ENCODE measurements at places on chromosomes 6 and 20.

- DNase-seq = no peak
Observed at GRCh38 chr6:151021896-151022295, 156.4 kb downstream of the MTHFD1L start.

DNA sequence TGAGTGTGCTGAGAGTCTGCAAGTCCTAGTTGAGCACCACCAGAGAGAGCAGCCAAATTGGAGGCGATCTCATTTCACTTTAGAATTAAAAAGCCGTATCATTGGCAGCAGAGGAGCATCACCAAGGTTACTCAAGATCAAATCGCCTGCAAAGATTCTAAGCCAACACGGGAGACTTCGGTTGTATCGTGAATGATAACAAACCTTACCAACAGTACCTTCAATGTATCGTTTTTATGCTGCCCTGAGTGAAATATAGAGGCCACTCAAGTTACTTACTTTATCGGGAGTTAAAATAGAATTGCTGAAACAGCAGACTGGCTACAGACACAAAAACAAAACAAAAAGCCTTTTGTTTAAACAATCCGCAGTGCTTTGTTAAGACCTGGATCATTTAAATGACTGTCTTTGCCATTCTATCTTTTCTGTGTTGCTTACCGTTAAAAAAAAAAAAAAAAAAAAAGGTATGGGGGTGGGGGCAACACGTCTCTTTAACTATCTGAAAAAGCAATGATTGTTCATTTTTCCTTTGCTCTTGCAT, 14.2 kb downstream of the NHSL1 start:
- no peak for DNase-seq

DNA sequence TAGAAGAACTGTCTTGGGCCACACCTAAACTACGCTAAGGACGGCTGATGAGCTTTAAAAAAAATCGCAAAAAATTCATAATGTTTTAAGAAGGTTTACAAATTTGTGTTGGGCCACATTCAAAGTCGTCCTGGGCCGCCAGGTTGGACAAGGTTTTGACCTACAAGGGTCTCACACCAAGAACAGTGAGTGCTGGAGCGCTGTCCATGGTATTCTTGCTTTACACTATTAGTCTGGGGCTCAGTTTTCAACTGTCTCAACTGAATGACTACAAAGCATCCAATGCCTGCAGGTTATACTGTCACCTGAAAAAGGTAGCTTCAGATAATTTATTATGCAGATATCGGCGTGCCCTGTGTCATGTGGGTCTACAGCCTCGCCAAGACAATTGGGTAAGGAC, 3.7 kb upstream of the FAXC start:
- DNase-seq = no peak

- DNase-seq = no peak
Observed at GRCh38 chr6:109695468-109695867, 4.4 kb downstream of the FIG4 start.

DNA sequence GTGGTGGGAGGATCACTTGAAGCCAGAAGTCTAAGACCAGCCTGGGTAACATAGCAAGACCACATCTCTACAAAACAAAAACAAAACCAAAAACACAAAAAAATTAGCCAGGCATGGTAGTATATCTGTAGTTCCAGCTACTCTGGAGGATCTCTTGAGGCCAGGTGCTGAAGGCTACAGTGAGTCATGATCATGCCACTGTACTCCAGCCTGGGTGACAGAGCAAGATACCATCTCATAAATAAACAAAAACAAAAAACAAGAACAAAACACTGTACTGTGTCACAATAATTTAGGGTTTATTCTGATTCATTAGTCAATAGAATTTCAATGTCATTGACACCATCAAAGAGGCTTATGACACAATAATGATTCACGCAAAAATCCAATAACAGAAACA, 1121.7 kb upstream of the MAP3K7 start:
- DNase-seq = no peak

GRCh38 chr20:33108661-33109060, 29.2 kb downstream of the BPIFB4 start:
- no peak for DNase-seq

- DNase-seq = no peak
Observed at GRCh38 chr6:125968493-125968892, 11.9 kb downstream of the HINT3 start.

DNA sequence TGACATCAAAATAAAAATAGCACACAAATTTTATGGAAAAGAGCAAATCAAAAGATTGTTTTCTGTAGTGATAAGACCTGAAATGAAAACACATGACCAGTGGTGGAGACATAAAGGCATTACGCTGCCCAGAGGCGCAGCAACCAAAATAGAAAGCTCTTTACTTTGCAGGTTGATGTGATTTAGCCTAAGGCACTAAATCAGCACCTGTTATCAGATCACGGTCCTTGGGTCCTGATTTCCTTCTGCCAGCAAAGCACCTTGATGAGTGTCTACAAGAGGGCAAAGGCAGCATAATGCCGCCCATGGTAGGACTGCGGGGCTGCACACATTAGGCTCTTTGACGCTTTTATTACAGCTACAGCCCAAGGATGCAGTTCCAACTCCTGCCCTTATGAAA, 19.3 kb upstream of the RAMACL start:
- DNase-seq = no peak

- no peak for DNase-seq
Observed at GRCh38 chr20:38203981-38204357, 38.9 kb upstream of the TGM2 start.

- no peak for DNase-seq
Observed at GRCh38 chr6:56816370-56816769, 138.5 kb upstream of the BEND6 start.

- DNase-seq = no peak
Observed at GRCh38 chr20:46171909-46172308, 53.8 kb downstream of the CD40 start.

- no peak for DNase-seq
Observed at GRCh38 chr6:21489826-21490225, 103.7 kb upstream of the SOX4 start.

DNA sequence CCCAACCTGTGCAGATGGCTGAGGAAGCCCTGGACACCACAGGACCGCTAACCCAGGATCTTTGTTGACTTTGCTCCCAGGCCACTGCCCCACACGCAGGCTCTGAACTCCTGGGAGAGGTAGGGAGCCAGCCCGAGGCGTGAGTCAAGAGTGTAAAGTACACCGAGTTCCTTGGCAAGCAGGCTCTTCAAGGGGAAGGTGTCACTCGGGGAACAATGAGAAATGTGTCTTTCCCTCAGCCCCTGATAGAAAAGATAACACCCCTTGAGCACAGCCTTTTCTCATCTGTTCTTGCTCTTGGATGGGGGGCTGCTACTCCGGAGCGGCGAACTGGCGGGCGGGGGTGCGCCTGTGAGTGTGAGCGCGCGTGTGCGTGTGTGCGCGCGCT, 472 bp upstream of the EDN3 start:
- DNase-seq = peak; percentile 57

GRCh38 chr6:29705389-29706231, 17.6 kb upstream of the HLA-F start:
- peak; percentile 43 for DNase-seq

DNA sequence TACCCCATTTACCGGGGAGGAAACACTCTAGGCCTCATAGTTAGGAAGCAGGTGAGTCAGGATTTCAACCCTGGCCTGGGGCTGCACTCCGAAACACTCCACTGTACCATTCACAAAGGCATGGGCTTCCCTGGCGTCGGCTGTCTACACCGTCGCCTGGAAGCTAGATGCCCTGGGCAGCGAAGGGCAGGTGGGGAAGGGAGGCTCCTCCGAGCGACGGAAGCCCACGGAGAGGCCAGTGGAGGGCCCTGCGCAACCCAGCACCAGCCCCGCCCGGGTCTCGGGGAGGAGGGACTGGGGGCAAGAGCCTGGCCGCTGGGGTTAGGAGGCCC, 16.1 kb downstream of the SDCBP2 start:
- DNase-seq = no peak

GRCh38 chr20:16441546-16442164, 131.6 kb downstream of the KIF16B start:
- DNase-seq = no peak

DNA sequence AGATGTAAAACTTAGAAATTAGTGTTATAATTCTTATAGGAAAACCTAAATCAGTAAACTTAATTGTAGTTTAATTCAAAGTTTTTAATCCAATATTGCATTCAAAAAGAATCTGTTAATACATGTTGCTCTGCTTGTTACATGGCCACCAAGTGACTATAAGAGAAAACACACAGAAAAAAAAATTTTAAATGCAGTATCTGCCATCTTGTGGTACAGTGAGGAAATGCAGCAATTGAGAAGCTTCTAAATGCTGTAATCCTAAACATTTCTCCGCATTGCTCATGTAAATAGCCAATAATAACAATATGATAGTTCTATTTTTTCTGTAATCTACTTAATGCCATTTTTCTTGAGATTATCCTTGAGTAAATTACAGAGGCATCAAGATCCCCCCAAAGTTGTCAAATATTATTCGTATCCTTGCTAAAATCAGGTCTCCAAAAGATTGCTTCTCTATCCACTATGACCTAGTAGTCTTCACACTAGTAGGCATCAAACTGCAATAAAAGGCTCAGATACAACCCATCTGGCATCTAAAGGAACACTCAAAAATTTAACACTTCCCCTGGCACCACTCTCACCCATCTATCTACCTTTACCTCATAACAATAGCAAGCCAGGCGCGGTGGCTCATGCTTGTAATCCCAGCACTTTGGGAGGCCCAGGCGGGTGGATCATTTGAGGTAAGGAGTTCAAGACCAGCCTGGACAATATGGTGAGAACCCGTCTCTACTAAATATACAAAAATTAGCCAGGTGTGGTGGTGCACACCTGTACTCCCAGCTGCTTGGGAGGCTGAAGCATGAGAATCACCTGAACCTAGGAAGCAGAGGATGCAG, 34.6 kb downstream of the HDAC2 start:
- DNase-seq = peak; percentile 5

DNA sequence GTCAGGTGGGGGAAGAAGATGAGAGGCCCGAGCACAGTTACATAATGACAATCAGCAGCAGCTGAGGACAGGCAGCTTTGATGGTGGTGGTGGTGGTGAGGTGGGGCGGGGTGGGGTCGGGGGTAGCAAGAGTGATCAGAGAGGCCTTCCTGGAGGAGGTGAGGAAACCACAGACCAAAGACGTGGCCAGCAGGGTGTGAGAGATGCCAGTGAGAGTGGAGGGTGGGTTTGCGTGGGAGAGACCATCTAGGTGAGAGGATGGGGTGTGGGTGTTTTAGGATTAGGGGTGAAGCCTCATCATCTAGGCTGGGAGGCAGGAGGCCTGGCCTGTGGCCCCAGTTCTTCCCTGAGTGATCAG, 76.0 kb upstream of the TOX2 start:
- DNase-seq = no peak

DNA sequence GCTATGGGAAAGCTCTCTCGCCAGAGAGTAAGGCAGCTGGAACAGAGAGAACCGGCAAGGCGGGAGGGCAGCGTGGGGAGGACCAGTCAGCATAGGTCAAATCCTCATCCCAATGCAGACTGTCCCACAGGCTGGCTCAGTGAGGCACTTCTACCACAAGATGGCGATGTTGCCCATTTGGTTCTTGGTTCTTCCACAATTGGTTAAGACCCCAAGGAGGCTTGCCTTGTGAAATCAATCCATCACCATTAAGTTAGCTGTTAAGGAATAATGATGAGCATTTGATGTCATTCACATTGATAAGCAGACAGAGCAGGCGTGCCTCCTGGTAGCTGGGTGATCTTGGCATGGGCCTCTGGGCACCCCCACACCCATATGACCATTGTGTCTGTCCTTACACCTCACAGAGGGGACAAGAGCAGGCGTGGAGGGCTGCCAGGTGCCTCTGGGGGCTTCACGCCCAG, 2.4 kb downstream of the CSTL1 start:
- DNase-seq = peak; percentile 55

DNA sequence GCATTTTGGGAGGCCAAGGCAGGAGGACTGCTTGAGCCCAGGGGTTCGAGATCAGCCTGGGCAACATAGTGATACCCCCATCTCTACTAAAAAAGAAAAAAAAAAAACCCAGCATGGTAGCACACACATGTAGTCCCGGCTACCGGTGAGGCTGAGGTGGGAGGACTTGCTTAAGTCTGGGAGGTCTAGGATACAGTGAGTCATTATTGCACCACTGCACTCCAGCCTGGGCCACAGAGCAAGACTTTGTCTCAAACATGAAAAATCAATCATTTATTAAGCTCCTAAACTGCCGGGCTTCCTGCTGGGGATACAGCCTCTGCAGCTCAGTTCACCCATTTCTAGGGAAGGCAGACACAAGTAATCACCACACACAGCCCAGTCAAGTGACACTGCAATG, 7.3 kb upstream of the USP45 start:
- no peak for DNase-seq

GRCh38 chr6:106844930-106845329, 129.6 kb downstream of the CD24 start:
- DNase-seq = no peak

- no peak for DNase-seq
Observed at GRCh38 chr6:149153100-149153499, 164.4 kb upstream of the TAB2 start.

DNA sequence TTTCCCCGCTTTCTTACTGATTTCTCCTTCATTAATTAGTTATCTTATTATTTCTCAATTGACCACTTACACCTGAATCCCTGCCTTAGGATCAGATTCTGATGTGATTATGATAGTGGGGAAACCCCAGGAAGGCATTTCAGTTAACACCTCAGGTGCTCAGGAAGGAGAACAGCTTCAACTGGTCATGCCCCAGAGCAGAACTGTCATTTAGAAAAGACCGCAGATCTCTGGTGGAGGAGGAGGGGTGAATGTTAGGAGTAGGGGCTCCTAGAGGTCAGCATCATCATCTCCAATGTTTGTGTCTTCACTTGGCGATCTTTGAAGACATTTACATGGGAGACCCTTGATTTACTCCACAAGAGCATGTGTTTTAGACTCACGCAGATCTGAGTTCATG, 44.5 kb downstream of the PROKR2 start:
- DNase-seq = no peak

DNA sequence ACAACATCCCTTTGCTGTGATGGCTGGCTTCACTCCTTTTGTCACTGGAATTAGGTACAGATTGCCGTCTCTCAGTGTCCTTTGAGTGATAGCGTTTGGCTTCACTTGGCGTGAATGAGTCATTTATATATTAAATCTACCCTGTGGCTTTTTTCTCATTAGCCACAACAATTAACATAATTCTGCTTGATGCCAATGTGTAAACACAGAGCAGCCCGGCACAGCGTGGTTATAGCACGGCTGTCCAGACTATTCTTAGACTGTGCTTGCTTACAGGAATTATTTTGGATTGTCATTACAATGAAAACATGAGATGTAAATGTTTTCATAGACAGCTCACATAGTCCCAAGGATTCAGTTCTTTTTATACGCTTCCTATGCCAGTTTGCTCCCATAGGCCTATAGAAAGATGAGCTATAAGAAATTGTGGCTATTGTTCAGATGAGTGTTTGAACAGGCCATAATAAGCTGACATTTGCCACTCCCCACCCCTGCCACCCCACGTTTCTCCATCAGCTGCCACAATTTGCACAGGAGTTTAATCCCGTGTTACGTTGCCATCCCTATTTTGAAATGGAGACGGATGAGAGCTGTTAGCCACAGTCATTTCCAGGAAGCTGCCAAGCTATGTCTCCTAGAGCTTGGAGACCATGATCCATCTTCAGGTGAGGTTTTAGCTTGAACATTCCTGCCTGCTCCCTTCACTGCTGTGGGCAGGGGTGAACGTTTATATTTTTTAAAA, 65.9 kb downstream of the PPP1R14C start:
- DNase-seq = no peak

GRCh38 chr6:139825935-139826374, 451.5 kb upstream of the CITED2 start:
- DNase-seq = no peak

- no peak for DNase-seq
Observed at GRCh38 chr6:116485559-116486184, 24.5 kb downstream of the CALHM6 start.

Measured in body of pancreas (tissue), 4 donors.